ENCODE measurements at places on chromosomes 2 and 18.

- no peak for DNase-seq
Measured at GRCh38 chr2:190783513-190784263, 96.9 kb upstream of the GLS start.

GRCh38 chr2:190698895-190699294 is 50.0 kb downstream of the NAB1 start:
- no peak for DNase-seq

DNA sequence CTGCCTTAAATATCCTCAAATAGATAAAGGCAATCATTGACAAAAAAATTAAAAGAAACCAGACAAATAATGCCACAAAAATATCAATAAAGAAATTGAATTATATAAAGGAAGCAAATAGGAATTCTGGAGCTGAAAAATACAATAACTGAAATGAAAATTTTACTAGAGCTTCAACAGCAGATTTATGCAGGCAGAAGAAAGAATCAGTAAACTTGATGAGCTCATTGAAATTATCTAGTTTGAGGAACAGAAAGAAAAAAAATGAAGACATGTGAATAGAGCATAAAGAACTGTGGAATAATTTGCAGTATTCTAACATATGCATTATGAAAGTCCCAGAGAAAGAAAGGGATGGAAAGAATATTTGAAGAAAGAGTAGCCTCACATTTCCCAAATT is 41.9 kb upstream of the ZCCHC2 start:
- DNase-seq: no peak

DNA sequence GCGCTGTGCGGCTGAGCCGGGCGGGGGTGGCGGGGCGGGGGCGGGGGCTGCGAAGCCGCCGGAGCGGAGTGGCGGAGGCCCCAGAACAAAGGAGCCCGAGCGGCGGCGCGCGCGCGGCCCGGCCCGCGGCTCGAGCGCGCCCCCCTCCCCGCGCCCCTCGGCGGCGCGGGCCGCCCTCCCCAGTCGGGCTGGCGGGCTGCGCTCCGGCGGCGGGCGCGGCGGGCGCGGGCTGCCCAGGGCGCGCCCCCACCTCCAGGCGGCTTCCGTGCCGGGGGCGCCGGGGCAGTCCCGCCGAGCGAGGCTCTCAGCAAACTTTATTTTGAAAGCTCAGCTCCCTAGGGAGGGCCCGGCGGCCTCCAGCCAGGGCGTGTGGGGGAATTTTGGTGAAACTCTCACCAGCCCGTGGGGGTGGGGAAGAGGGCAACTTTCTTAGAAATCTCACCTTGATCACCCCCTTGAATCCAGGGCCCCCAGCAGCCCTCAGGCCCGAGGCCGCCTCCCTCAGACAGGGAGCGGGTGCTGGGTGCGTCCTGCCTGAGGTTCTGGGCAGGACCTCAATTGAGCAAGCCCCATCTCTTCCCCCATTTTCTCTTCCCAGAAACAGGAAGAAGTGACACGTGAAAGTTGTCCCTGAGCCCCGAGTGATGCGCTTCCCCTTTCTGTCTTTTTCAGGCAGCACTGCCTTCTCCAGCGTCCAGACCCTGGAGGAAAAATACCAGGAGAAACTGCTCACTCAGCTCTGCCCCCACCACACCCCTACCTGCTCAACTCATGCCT is 786 bp downstream of the TET3 start:
- DNase-seq: peak; percentile 58

- no peak for DNase-seq
Measured at GRCh38 chr18:24201699-24202687, 63.1 kb downstream of the CABYR start.

GRCh38 chr18:22846088-22846683 is 86.9 kb upstream of the RBBP8 start:
- no peak for DNase-seq

- no peak for DNase-seq
Measured at GRCh38 chr2:165876712-165877111, 76.9 kb downstream of the TTC21B start.

- no peak for DNase-seq
Measured at GRCh38 chr18:21739604-21740537, 721 bp upstream of the MIB1 start.

DNA sequence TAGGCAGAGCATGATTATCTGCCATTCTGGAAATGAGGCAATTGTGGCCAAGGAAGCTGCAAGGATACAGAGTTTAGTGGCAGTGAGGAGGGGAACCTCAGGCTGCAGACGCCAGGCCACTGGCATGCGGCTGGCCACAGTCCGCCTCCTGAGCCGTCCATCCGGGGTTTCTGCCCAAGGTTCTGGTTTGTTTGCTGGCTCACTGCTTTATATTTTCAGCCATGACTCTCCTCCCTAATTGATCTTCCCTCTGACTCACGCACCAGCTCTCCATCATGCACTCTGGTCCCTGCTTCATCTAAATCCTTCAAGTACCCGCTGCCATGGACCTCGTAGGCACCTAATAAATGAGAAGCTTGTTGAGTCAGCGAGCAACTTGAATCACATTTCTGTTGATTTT is 107.8 kb upstream of the REV1 start:
- no peak for DNase-seq

- no peak for DNase-seq
Measured at GRCh38 chr18:58640891-58641610, 12.2 kb upstream of the ALPK2 start.

DNA sequence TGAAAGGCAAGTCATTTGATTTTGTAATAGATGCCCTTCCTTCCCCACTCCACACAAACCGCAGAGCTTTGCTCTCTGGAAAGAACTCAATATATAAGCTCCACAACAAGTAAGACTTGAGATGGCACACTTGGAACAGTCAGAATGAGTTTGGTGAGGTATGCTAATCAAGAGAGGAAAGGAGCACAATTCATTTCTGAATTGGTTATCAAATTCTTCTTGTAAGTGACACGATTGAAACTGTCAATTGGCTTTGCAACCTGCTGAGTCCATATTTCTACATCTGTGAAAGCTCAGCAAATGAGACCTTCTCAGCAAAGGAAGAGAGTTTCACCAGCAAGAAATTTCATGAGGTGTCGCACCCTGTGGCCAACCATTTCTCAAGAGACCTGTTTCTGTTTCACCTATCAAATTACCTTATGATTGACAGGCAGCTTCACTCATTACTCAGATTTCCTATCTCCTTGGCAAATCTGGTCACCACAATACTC is 19.1 kb downstream of the CTLA4 start:
- DNase-seq: no peak

DNA sequence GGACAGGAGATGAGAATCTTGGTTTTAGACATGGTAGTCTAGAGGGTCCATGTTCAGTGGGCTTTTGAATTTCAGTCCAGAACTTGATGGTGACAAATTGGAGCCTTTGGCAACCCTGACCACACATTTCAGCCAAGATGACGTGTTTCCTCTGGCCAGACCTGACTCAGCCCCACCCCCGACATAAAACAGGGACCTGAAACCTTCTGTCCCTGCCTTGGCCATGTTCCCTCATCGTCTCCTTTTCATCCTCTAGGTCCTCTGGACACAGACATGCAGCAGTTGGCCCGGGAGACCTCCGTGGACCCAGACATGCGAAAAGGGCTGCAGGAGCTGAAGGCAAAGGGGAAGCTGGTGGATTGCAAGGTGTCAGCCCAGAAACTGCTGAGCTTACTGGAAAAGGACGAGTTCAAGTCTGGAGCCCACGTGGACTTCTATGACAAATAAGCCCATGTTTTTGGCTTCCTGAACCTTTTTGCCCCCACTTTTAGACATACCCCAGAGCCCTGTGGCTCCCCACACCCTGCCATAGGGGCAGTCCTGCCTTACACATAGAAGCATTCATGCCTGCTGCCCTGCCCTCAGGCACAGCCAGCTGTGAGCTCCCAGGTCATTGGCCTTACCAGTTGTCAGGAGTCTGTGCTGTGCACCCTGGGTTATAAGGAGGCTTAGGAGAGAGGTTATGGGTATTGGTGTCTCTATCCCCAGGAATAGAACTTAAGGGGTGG is 4.0 kb downstream of the SPR start:
- DNase-seq: no peak

DNA sequence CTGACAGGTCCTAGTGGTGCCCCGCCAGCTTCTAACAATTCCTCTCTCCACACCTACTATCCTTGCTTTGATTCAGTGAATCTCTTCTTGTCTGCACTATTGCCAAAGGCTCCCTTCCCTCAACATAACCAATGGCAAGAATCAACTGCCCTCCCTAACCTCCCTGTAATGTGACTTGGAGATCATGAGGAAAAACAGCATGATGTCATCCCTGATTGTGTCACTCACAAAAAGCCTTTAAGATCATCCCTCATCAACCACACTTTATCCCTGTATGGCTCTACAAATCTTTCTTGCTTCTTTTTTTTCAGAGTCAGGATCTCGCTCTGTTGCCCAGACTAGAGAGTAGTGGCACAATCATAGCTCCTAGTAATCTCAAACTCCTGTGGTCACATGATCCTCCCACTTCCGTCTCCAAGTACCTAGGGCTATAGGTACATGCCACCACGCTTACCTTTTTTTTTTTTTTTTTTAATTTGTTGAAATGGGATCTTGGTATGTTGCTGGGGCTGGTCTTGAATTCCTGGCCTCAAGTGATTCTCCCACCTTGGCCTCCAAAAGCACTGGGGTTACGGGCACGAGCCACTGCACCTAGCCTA is 19.7 kb downstream of the SAP130 start:
- no peak for DNase-seq

- DNase-seq: no peak
Measured at GRCh38 chr2:101692041-101692440, 5.5 kb upstream of the MAP4K4 start.

GRCh38 chr2:200300638-200301314 is 5.7 kb upstream of the SPATS2L start:
- no peak for DNase-seq

DNA sequence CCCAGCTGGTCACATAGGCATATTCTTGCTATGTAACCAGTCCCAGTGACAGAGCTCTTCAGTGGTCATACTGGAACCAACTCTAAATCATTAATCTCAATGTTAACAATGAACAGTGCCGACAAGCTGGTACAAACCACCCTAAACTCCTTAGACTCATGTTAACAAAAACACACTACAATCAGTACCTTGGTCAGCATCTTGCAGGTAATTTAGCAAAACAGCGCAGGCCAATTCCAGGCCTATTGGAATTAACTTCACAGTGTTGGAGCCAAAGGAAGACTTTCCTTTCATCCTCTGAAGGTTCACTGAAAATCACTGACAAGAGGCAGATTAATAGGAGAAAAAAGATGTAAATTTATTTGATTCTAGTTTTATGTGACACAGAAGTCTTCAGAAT is 396.4 kb downstream of the PIK3C3 start:
- DNase-seq: no peak

GRCh38 chr2:234189230-234189629 is 138.7 kb downstream of the SPP2 start:
- DNase-seq: no peak

DNA sequence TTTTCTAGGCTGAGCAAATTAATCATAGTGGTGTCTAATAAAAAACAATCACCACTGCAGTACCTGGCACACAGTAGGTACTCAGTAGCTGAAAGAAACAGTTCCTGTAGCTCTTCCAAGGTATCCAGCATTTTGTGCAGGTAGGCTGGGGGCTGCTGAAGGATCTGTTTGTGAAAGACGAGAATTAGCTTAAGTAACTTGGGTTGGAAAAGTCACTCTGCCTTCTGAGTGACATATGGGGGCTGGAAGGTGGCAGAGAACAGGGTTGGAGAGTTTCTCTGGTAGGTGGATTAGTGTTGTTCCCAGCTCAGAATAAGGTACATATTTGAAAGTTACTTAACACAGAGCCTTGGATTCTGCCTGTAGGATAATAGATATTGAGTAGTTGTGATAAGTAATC is 72.8 kb downstream of the FMNL2 start:
- DNase-seq: no peak

- DNase-seq: no peak
Measured at GRCh38 chr2:78417355-78417754, 608.1 kb upstream of the REG3G start.

- no peak for DNase-seq
Measured at GRCh38 chr2:127072396-127072795, 34.6 kb downstream of the BIN1 start.

DNA sequence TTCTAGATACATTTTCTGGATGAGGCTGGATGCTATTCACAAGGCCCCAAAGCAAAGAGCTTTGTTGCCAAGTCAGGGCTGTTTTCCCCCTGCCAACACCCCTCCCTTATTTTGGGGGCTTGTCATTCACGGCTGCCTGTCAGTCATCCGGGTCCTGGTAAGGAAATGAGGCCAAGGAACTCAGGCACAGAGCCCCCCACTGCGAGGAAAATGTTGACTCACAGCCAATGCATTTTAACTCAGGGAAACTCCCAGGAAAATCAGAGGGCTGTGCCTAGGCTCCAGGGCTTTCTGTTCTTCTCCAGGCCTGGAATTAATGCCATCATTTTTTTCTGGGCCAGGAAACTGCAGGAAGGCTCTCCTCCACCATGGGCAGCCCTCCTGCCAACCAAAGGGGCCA is 241.1 kb downstream of the SMAD2 start:
- no peak for DNase-seq

DNA sequence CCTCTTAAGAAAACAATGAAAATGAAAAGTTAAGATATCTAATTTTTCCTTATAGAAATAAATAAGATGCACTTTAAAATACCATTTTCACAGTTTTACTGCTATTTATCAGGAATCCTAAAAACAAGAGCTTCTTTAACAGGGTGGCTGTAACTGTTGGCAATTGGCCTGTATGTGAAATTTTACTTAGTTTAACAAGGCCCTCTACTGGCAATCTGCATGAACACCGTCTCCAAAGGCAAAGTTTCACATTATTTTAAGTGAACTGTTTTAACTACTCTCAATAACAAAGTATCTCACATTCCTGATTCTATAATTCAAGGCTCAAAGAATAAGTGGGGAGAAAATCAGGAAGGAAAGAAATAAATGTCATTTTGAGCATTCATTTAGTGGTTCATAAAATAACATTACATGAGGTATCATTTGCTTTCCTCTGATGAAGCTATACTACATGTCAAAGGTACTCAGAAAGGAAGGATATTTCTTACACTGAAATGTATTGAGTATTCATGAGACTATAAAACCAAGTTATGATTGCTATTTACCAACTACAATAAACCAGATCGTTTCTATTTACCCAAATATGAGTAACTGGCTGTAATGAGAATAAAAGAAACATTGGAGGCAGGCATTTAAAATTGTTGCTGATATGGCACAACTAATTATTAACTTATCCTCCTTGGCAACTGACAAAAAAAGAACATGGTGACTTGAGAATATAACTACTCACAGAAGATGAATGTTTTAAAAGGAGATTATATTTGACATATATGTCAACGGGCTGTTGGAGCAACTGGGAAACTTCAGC is 7.0 kb downstream of the NCKAP5 start:
- no peak for DNase-seq
